Stimulated activated CD8-positive, alpha-beta memory T cell treated with anti-CD3 and anti-CD28 coated beads, Interleukin-15, amount 100 ng/mL, for 24 hours (primary cell): ENCODE measurements at places on chromosomes 2 and 18.

DNA sequence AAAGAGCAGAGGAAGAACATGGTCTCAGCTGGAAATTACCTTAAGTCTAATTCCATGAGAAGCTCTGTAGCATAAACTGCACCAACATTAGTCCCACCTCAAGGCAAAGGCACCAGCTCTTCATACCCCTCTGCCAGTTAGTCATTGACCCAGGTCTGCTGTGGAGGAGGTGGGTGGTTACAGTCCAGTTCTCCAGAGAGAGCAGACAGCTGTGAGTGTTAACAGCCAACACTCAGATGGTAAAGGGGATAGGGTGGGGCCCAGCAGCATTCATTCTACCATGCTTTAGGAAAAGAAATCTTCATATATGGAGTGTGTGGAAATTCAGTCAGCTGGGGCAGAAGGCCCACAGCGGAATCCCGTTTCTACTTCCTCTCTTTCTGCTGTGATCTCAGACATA lies 159.7 kb upstream of the FBXO11 start:
- no peak for DNase-seq

DNA sequence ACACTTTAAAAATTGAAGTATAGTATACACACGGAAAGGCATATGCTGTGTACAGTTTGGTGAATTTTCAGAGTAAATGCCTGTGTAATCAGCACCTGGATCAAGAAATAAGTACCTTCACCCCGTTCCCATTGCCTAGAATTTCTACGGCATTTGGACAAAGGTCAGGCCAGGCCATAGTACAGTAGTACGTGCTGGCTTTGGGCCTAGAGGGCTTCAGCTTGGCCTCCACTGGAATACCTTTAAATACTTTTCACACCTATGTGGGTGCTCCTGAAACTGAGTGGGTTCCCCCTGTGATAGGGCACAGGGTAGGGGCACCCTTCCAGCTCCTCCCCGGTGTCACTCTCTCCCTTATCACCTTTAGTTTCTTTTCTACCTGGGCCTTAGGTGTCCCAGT lies 26.5 kb downstream of the TET3 start:
- no peak for DNase-seq

- no peak for DNase-seq
These were observed 123.2 kb downstream of the CAPN13 start for GRCh38 chr2:30684026-30684425.

GRCh38 chr2:20093263-20094141 lies 42.1 kb upstream of the LAPTM4A start:
- no peak for DNase-seq

DNA sequence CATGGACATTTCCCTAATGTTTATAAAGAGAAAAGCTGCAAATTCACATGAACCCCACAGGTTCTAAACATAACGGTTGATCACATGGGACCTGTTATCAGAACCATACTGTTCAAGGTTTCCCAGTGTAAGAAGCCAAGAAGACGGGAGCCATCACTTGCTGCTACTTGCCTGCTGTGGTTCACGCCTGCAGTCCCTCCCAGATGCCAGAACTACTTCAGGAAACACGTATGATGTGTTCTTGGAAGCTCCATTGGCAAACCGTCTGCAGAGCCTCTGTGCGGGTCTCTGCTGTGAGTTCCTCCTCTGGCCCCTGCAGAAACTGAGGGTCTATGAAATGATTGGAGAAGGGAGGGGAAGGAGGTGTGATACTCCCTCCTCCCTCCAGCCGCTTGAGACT lies 75.2 kb downstream of the CABLES1 start:
- DNase-seq, result no peak

- DNase-seq, result no peak
These were observed 101.0 kb downstream of the ALPK2 start for GRCh38 chr18:58527952-58528287.

DNA sequence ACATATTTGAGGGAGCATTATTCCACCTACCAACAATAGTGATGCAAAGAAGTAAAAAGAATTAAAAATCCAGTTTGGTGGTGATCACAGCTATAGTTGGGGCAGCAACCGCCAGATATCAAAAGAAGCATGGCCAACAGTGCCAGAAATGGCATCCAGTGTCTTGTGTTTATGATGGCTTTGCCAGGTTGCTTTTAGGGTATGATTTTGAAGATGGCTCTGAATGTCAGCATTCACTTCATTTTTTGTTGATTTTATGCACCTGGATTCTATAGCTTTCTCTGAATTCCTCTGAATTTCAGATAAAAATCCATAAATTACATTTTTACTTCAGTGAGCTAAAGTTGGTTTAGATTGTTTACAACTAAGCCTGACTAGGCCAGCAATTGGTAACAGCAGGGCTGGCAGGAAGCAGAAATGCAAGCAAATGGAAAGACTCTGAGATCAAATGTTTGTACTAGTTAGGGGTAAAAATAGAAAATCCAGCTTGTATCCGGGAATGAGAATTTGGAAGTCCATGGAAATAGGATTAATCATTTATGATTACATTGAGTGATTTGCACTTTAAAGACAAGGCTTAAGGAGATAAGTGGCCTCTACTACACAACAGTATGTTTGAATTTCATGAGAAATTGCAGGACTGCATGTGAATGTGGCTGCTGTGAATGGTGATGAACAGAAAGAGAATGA lies 40.4 kb downstream of the COL3A1 start:
- DNase-seq, result no peak
